Smooth muscle cell of the coronary artery (primary cell): ENCODE measurements at places on chromosomes 5 and 9. TPM values are rescaled to one million over a fixed set of nuclear protein-coding genes. Genes with fewer than 3 reads are reported as not detected.

INSL6 gene
- not detected in 2 replicates for total RNA-seq

RASGRF2 gene
- 0.59 and 8.9 TPM in 2 replicates for total RNA-seq

ASPN gene
- 12.5 and 13.0 TPM in 2 replicates for total RNA-seq

CD274 gene
- 0.82 and 3.1 TPM in 2 replicates for total RNA-seq

SHISAL2B gene
- total RNA-seq: not detected in 2 replicates

DOLK gene
- 19.7 and 20.4 TPM in 2 replicates for total RNA-seq

DNAH5 gene
- 0.12 and 0.15 TPM in 2 replicates for total RNA-seq

CACNA1B gene
- total RNA-seq: 0.08 TPM in 1 of 2 replicates, not detected in the other

DAB2 gene
- total RNA-seq: 39.8 and 175 TPM in 2 replicates

SH3TC2 gene
- 0.35 and 8.7 TPM in 2 replicates for total RNA-seq

SLC6A19 gene
- total RNA-seq: not detected in 2 replicates

SLC46A2 gene
- not detected in 2 replicates for total RNA-seq

F2R gene
- total RNA-seq: 47.6 and 92.9 TPM in 2 replicates

CNTNAP3 gene
- 0.12 and 5.6 TPM in 2 replicates for total RNA-seq

KIAA1958 gene
- 0.68 and 0.82 TPM in 2 replicates for total RNA-seq

DMRTA1 gene
- total RNA-seq: 0.12 and 0.30 TPM in 2 replicates

TOPORS gene
- 23.1 and 23.7 TPM in 2 replicates for total RNA-seq

PIP5K1B gene
- not detected in 2 replicates for total RNA-seq
